Stimulated activated CD8-positive, alpha-beta memory T cell treated with anti-CD3 and anti-CD28 coated beads, Interleukin-7, amount 100 ng/mL, for 24 hours (primary cell): ENCODE measurements at places on chromosomes 1 and 21.

GRCh38 chr1:156146769-156147405 is 6.5 kb upstream of the SEMA4A start:
- no peak for DNase-seq

GRCh38 chr1:29638281-29638680 is 402.0 kb downstream of the PTPRU start:
- no peak for DNase-seq

DNA sequence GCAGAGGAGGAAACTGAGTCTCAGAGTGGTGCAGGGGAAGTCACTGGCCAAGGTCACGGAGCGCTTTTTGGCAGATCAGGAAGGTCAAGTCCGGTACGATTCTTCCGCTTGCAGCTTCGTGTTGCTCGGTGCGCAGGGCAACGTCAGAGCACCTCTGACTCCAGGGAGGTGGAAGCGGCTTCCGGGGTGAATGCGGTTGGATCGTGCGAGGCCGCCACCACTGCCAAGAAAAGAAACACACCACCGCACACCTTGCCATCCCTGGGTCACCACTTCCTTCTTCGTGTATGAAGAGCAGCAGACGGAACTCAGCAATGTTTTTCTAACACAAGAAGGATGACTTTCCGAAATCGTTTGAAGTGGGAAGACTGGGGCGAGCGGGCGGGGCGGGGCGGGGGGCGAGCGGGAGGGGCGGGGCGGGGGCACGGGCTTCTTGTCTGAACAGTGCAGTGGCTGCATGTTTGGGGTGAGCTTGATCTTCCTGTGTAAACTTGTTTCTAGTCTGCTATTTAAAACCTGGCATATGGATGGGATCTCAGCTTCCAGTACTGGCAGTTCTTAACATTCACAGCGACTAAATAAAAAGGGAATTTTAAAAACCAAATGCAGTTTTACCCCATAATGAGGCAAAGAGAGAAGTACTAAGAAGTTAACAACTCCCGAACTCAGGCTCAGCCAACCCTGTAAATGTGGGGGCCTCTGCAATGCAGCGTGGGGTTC is 300.0 kb downstream of the RRAGC start:
- peak; percentile 41 for DNase-seq

- no peak for DNase-seq
These were observed 6.7 kb upstream of the GPR25 start for GRCh38 chr1:200866116-200866515.

- no peak for DNase-seq
These were observed 6.3 kb downstream of the KLHL21 start for GRCh38 chr1:6596351-6596750.

GRCh38 chr21:28458446-28458845 is 534.2 kb downstream of the LTN1 start:
- DNase-seq: no peak

DNA sequence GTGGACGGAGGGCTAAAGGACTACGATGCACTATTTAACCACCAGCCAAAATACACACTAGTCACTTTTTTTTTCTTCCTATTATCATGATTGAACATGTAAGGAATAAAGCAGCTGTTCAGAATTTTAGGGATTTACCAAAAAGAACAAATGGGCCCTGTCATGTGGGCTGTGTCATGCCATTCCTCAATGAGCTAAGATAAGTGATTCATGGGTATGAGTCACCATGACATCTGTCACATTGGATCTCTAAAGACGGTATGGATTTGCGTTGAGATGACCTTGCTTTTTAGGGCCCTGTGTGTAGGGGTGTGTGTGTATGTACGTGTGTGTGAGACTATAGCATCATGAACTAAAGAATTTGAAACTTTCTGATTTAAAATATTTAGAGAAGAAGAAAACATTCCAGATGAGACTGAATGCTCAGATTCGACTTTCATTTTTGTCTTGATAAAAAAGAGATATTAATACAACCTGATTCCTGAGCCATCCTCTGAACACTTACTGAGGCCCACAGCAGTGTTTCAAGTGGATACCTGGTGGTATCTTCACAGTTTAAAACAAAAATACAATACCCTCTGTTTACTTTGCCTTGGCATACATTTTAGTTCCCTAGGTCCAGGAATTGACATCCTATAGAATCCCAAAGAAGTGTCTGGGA is 246.1 kb upstream of the DUSP10 start:
- no peak for DNase-seq

DNA sequence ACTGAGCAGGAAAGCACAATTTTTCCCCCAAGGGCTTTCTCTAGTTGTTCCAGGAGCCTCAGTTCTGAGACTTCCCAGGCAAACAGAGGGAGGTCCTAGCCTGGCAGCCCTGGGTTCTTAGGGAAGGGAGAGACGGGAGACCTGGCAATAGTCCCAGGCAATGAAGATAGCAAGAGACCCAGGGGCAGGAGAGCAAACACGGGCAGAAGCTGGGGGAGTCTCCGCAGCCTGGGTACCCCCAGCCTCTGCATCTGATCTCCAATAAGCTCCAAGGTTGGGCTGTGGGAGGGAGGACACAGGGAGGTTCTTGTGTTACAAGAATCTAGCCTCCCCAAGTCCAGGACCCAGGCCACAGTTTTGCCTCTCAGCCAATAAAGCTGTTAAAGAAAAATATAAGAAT is 2.4 kb downstream of the BLACAT1 start:
- DNase-seq: no peak

- DNase-seq: no peak
These were observed 6.0 kb downstream of the TATDN3 start for GRCh38 chr1:212797681-212798080.

DNA sequence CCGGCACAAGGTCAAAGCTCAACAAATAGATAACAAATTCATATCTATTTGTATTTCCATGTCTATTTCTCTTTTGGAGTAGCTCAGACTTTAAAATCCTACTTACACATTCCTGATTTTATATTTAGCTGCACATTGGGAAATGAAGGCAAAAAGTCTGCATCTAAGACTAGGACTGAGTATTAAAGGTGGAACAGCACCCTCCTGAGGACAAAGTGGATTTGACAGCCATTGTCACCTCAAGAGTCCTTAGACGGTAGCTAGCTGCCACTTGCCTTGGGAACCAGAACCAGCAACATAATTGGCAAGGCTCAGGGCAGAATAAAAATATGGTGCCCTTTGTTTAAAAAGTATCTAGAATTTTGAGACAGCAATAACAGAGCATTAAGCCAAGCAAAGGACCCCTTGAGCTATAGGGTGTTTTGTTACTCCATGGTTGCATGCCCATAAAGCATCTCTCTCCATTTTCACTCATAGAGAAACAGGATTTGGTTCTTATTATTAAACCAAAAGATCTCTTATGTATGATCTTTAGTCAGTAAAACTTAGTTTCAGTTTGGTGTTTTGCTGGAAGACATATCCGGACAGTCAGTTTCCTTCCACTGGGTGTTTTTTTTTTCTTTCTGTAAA is 30.0 kb upstream of the SGIP1 start:
- DNase-seq: no peak

DNA sequence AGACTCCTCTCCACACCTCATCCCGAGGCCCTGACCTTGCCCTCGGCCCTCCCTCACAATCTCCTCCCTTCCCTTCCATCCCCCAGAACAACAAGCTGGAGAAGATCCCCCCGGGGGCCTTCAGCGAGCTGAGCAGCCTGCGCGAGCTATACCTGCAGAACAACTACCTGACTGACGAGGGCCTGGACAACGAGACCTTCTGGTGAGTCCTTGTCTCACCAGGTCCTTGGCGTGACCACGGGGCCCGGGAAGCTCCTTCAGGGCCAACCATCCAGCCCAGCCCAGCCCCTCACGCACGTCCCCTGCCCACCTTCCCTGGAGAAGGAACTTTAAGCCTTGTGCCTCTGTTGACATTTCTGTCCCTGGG is 15.6 kb downstream of the PODN start:
- DNase-seq: no peak

- DNase-seq: no peak
These were observed 72.8 kb downstream of the ATF6 start for GRCh38 chr1:161838885-161839284.

GRCh38 chr1:36203554-36204346 is 20.5 kb upstream of the THRAP3 start:
- DNase-seq: no peak

DNA sequence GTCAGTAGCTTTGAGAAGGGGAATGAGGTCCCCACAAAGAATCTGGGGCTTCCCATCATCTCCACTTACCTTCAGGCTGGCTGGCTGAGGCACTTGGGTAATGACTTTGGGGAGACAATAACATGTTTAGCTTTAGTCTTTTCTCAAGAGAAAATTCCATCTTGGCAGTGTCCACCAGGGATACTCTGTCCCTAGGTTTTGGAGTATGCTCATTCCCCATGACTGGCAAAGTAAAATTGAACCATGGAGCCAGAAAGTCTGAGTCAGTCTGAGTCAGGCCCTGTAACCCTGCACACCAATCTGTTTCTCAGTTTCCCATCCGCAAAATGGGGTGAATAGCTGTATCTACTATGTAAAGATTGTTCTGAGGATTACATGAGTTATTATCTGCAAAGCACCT is 28.2 kb downstream of the RUNX1 start:
- DNase-seq: no peak

GRCh38 chr1:25673962-25674806 is 57.6 kb downstream of the MAN1C1 start:
- no peak for DNase-seq
